Mesothelial cell of epicardium (in vitro differentiated cells): ENCODE measurements at places on chromosomes 7 and 10. TPM values are rescaled to one million over a fixed set of nuclear protein-coding genes. Genes with fewer than 3 reads are reported as not detected.

GRCh38 chr7:1744296-1745017, 74.4 kb downstream of the ELFN1 start:
- no peak overlapping the region for H3K4me3 ChIP-seq
- DNase-seq: no peak
- no peak overlapping the region for H3K27ac ChIP-seq
- H3K36me3 ChIP-seq: peaks cover 6% of the 10 kb centered on the region
- H3K4me1 ChIP-seq: peaks cover 4% of the 10 kb centered on the region

DNA sequence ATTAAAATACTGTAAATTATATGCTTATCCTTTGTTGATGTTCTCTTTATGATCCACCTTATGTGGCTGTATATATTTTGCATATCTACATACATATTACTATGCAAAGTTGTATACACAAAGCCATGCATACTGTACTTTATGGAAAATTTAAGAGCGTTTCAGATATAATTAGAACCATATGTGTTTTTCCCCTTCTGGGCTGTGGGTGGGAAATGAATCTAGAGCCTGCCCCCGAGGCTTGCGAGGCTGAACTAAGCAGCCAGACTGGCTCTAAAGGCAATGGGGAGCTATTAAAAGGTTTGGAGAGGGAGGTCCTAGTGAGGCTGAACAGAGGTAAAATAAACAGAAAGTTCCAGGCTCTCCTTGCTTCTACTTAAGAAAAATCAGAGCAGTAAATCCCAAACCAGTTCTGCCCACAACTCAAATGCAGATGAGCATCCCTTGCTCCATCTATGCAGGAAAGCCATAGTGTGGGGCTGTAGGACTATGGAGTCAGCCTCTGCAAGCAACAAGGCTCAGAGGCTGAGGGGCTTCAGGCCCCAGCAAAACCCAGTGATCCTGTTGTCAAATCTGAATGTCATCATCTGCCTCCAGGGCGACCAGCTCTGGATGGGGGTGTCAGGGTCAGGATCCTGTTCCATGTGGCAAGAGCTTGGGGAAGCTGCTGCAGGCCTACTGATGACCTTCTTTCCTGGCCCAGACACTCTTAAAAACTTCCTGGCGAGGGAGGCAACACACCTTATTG, 14.1 kb upstream of the DDIT4 start:
- H3K4me1 ChIP-seq: peaks cover 61% of the 10 kb centered on the region
- H3K27ac ChIP-seq: peak overlapping the region; percentile 98
- H3K27me3 ChIP-seq: no peaks in the 10 kb centered on the region
- no peak for DNase-seq

- peaks cover 55% of the 10 kb centered on the region for H3K27me3 ChIP-seq
- DNase-seq: peak; percentile 19
- no peak overlapping the region for H3K27ac ChIP-seq
Observed at GRCh38 chr10:130047336-130047735, 63.3 kb downstream of the C10orf143 start.

- peaks cover 6% of the 10 kb centered on the region for H3K4me1 ChIP-seq
- no peak overlapping the region for H3K27ac ChIP-seq
- H3K4me3 ChIP-seq: no peak overlapping the region
- DNase-seq: no peak
- H3K27me3 ChIP-seq: no peaks in the 10 kb centered on the region
Observed at GRCh38 chr10:27451054-27451453, 53.0 kb upstream of the RAB18 start.

GRCh38 chr10:70445718-70446657, 4.5 kb upstream of the NODAL start:
- no peaks in the 10 kb centered on the region for H3K36me3 ChIP-seq
- DNase-seq: no peak
- peaks cover 12% of the 10 kb centered on the region for H3K4me1 ChIP-seq
- peak overlapping the region; percentile 5 for H3K27ac ChIP-seq

GRCh38 chr7:130216750-130217149, 9.1 kb downstream of the SSMEM1 start:
- no peak for DNase-seq
- no peaks in the 10 kb centered on the region for H3K36me3 ChIP-seq
- H3K4me1 ChIP-seq: peaks cover 13% of the 10 kb centered on the region
- H3K27ac ChIP-seq: no peak overlapping the region
- H3K4me3 ChIP-seq: no peak overlapping the region
- H3K27me3 ChIP-seq: no peaks in the 10 kb centered on the region

DNA sequence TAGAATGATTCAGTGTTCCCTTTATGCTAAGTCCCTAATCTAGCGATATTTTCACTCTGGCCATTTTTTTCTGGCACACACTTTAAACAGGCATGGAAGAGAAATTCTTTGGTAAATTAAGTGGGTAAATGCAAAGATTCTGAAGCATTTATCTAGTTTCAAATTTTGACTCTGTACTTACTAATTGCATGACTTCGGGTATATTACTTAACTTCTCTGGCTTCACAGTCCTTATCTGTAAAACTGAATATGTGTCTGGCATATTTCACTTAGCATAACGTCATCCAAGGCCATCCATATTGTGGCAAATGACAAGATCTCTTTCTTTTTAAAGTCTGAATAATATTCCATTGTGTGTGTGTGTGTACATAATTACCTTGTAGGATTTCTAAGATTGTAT, 114.5 kb downstream of the MBL2 start:
- H3K36me3 ChIP-seq: no peaks in the 10 kb centered on the region
- H3K4me1 ChIP-seq: peaks cover 15% of the 10 kb centered on the region
- H3K27ac ChIP-seq: no peak overlapping the region
- no peaks in the 10 kb centered on the region for H3K27me3 ChIP-seq
- H3K4me3 ChIP-seq: no peak overlapping the region

- no peak overlapping the region for H3K4me3 ChIP-seq
- peaks cover 33% of the 10 kb centered on the region for H3K4me1 ChIP-seq
- H3K27me3 ChIP-seq: no peaks in the 10 kb centered on the region
- H3K27ac ChIP-seq: peak overlapping the region; percentile 11
Observed at GRCh38 chr10:119758448-119759195, 32.8 kb downstream of the INPP5F start.

- peaks cover 22% of the 10 kb centered on the region for H3K4me1 ChIP-seq
- H3K27me3 ChIP-seq: no peaks in the 10 kb centered on the region
- no peak overlapping the region for H3K4me3 ChIP-seq
- no peak for DNase-seq
Observed at GRCh38 chr7:36303202-36304098, 86.2 kb upstream of the ANLN start.

Gene TYW1B
- 3.6 to 5.3 TPM (median 5.1 TPM) in 3 replicates for total RNA-seq
